Left lobe of liver (tissue), 2 donors: ENCODE measurements at places on chromosomes 12 and 14.

DNA sequence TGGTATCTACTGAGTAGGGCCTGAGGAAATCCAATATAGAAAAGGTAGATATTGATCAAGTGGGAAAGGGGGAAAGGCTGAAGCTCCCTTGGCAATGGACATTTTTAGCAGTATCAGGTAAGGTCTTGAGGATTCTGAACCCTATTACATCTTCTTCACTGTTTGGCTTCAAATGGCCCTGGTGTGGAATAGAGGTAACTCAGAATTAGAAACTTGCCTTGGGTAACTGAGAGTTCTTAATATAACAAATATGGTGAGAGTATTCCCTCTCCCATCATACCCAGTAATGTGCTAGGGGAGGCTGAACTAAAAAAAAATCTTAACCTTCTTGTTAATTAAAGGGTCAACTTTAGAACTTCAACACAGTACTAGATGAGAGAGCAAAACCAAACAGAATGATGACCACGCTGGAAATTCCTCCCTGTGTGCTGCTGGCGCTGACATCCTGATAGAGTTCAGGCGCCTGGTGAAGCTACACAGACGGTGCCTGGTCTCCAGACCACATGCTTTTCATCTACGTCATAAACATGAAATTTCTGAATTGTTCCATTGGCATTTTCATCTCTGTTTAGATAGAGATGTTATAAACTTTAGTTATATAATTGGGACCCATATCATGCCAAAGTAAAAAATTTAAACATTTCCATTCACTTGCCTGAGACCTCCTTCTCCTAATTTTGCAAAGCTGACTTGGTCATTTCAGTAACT is 128.3 kb downstream of the AKAP6 start:
- no peak for DNase-seq

DNA sequence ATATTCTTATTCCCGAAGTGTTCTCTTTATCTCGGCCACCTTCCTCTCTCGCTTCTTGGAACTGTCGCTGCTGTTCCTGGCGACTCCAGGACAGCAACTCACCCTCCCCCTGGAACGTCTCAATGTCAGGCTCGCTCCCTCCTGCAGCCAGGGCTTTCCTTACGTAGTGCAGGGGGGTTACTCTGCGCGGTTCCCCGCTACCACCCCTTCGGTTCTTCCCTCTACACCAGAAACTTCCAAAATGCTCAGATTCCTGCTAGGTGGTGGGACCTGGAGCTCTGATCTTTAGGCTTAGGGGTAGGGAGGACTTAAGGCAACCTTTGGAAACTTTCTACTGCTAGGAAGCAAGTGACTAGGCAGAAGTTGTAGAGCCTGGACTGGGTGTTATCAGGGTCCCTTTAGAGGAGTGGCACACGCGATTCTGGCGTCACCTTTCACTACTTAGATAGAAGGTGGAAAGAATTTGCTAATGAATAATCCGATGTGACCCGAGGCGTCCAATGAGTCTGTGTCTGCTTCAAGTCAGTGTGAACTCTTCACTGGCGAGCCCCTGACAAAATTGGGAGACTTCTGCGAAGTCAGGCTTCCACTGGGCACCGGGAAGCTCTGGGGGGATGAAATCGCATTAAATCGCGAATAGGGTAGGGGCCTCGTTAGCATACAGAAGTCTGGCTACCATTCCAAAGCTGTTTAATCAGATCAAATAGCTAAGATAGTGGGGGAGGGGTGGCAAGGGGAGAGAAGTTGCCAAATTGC is 900 bp upstream of the DPF3 start:
- peak; percentile 60 for DNase-seq

GRCh38 chr12:1913377-1914113 is 4.9 kb downstream of the CACNA2D4 start:
- peak; percentile 35 for DNase-seq

DNA sequence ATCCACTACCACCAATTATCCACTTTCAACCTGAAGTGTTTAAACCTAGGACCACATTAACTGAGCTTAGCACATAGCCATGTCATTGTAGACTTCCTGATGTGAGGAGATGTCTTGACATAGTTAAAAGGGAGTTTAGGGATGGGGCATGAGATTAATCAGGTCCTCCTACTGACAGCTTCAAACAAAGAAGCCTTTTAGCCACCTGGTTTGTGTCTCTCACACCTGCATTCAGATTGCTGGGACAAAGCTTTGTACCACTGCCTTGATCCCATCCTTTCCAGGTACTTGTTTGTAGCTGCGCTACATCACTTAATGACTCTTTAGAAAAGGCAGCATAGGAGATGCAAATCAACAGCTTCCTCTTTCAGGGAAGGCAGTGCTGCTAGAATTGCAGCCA is 340.7 kb upstream of the DDHD1 start:
- no peak for DNase-seq

DNA sequence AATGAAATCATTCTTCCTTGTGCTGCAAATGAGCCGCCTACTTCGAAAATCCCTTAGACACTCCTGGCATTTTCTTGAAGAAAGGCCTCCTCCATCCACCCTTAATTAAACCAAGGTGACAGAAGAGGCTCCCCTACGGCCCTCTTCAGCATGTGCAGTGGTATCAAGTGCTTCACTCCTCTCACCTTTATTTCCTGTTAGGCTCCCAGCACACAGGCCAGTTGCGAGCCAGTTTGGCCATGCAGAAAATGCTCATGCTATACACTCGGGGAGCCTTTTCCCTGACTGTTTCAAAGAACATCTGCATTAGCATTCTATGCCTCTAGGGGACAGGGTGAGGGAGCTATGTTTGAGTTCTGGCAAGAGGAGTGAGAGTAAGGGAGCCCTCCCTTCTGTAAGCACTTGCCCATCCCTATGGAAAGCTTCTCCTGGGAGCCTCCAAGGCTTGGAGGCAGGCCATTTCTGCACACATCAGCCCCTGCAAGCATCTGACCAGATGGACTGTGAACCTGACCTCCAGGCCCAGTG is 291.5 kb downstream of the RPS29 start:
- no peak for DNase-seq

- no peak for DNase-seq
These were observed 47.8 kb downstream of the BTBD7 start for GRCh38 chr14:93285044-93285443.

DNA sequence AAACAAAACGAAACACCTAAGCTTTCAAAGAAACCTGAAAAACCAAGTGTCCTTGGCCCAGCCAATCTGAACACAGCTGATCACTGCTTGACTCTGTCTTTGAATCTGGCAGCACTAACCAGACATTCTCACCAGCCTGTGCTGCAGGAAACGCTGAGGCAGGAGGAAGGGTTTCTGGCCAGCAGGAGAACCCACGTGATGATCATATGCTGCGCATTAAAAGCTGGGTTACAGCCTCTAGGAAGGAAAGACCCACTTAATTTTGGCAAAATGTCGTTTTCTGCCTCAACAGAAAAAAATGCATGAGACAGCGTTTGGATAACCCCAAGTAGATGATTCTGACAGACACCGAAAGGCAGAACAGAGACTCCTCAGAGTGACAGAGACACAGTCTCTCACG is 9.8 kb downstream of the APPL2 start:
- no peak for DNase-seq
